ENCODE measurements at places on chromosomes 6 and 20. TPM values are rescaled to one million over a fixed set of nuclear protein-coding genes. Genes with fewer than 3 reads are reported as not detected.

DNA sequence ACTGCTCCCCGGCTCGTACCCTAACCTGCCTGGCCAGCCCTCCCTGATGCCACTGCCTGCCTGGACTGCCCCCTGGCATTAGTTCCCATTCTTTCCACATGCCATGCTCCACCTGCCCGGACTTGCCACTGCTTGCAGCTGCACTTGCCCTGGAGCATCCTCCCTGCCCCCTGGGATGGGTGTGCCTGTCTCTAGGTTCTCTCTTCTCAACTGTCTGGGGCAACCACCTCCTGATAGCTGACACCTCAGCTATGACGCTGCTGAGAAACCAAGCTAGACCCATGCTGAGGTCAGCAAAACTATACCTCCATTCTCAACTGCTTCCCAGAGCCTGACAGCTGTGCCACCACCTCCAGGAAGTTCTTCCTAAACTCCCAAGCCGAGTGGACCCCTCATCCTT lies 72.1 kb downstream of the PERP start:
- H3K27ac ChIP-seq, result no peak overlapping the region
- no peak for DNase-seq
- H3K4me3 ChIP-seq, result no peak overlapping the region
- no peaks in the 10 kb centered on the region for H3K36me3 ChIP-seq
- peaks cover 4% of the 10 kb centered on the region for H3K27me3 ChIP-seq
- no peaks in the 10 kb centered on the region for H3K4me1 ChIP-seq

DNA sequence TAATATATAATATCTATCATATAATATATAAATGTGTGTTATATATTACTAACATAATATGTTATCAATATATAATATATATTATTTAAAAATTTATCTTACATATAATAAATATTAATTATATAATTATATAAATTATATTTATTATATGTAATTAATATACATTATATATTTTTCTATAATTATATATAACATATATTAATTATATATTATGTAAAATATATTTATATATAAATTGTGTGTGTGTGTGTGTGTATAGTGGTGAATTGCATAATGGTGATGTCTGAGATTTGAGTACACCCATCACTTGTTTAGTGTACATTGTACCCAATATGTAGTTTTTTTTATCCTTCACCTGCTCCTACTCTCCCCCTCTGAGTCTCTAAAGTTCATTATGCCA lies 205.9 kb upstream of the KCNG1 start:
- H3K36me3 ChIP-seq, result no peaks in the 10 kb centered on the region
- no peaks in the 10 kb centered on the region for H3K4me1 ChIP-seq
- H3K4me3 ChIP-seq, result no peak overlapping the region

- no peak for DNase-seq
- H3K4me3 ChIP-seq, result no peak overlapping the region
- no peaks in the 10 kb centered on the region for H3K27me3 ChIP-seq
- no peaks in the 10 kb centered on the region for H3K4me1 ChIP-seq
Measured at GRCh38 chr6:80158478-80158989, 52.1 kb downstream of the BCKDHB start.

- no peak overlapping the region for H3K27ac ChIP-seq
- DNase-seq, result no peak
- no peaks in the 10 kb centered on the region for H3K36me3 ChIP-seq
- H3K4me3 ChIP-seq, result no peak overlapping the region
- H3K27me3 ChIP-seq, result no peaks in the 10 kb centered on the region
Measured at GRCh38 chr6:103183831-103184411, 1675.8 kb downstream of the HACE1 start.

DNA sequence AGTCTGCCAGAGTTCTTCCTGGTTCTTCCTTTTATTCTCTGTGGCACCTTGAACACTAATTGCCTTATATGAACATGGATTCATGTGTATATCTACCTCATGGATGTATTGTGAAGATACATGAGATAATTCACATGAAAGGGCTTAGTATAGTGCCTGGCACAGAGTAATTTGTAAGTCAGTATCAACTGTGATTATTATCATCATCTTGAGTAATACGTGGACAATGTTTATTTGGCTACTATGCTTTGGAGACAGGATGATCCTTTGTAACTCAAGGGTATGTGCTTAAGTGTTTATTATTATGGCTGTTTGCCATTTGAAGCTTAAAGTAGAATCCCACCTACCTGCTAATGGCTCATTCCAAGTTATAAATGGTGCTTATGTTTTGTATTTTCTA lies 16.0 kb downstream of the DOP1A start:
- H3K4me1 ChIP-seq, result peaks cover 24% of the 10 kb centered on the region
- H3K27me3 ChIP-seq, result no peaks in the 10 kb centered on the region
- peaks cover 7% of the 10 kb centered on the region for H3K36me3 ChIP-seq
- DNase-seq, result no peak
- no peak overlapping the region for H3K27ac ChIP-seq

GRCh38 chr20:19889011-19889953 lies 127.9 kb upstream of the NAA20 start:
- no peaks in the 10 kb centered on the region for H3K4me1 ChIP-seq
- no peaks in the 10 kb centered on the region for H3K36me3 ChIP-seq
- no peak for DNase-seq
- no peak overlapping the region for H3K27ac ChIP-seq

GRCh38 chr6:45946887-45947286 lies 68.8 kb downstream of the CLIC5 start:
- no peaks in the 10 kb centered on the region for H3K4me1 ChIP-seq
- no peak overlapping the region for H3K27ac ChIP-seq
- no peak overlapping the region for H3K4me3 ChIP-seq
- peaks cover 9% of the 10 kb centered on the region for H3K36me3 ChIP-seq

DNA sequence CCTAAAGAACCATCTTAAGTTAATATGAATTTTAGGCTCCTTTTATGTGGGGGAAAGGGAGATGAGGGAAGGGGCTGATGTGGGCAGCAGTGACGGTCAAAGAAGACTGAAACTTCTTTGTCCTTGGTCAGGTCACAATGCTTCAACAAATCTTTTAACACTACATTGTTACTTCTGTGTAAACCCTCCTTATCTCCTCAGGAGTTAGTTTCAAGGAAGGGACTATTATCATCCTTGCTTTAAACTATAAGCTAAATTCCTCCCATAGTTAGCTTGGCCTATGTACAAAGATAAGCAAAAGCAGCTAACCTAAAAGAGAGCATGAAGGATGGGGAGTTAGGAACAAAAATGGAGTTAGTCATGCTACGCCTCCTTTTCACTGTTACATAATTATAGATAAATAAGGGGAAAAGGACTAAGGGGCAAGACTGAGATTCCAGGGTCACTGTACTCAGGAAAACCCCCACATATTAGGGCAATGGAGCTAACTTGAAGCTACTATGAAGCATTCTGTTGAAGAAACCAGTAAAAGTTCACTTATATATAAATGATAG lies 172.7 kb upstream of the RUNX2 start:
- peaks cover 25% of the 10 kb centered on the region for H3K4me1 ChIP-seq
- no peak overlapping the region for H3K4me3 ChIP-seq
- H3K27me3 ChIP-seq, result no peaks in the 10 kb centered on the region
- peaks cover 8% of the 10 kb centered on the region for H3K36me3 ChIP-seq
- no peak for DNase-seq
- H3K27ac ChIP-seq, result no peak overlapping the region

GRCh38 chr6:70839286-70840266 lies 117.3 kb downstream of the B3GAT2 start:
- no peak overlapping the region for H3K4me3 ChIP-seq
- no peak overlapping the region for H3K27ac ChIP-seq
- H3K36me3 ChIP-seq, result peaks cover 6% of the 10 kb centered on the region
- H3K27me3 ChIP-seq, result no peaks in the 10 kb centered on the region
- peaks cover 5% of the 10 kb centered on the region for H3K4me1 ChIP-seq

DNA sequence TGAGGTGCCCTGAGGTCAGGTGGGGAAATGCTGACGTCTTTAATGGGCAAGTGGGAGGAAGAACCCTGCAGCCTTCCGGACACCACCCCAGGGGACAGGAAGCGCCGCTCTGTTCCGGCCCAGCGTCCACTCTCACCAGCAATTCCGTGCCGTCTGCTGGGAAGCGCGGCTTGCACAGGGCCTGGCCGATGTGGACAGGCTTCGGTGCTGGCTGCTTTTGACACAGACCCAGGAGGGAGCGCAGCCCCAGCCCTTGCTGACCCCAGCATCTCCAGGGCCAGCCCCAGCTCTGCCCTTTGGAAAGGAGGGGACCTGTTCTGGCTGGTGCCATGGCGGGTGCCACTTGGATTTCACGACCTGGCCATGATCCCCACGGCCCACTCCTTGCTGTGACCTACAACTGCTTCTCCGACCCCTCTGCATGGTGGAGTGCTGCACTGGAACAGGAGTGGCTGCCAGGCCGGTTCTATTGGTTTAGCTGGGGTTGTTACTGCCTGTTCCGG lies 123.2 kb downstream of the DLL1 start:
- H3K27me3 ChIP-seq, result peaks cover 12% of the 10 kb centered on the region
- no peak overlapping the region for H3K27ac ChIP-seq

- no peak overlapping the region for H3K4me3 ChIP-seq
- H3K27ac ChIP-seq, result no peak overlapping the region
- peaks cover 2% of the 10 kb centered on the region for H3K36me3 ChIP-seq
- H3K27me3 ChIP-seq, result no peaks in the 10 kb centered on the region
Measured at GRCh38 chr6:32131439-32131948, 1.4 kb upstream of the FKBPL start.

- H3K36me3 ChIP-seq, result no peaks in the 10 kb centered on the region
- no peak overlapping the region for H3K4me3 ChIP-seq
- no peak for DNase-seq
- H3K27ac ChIP-seq, result no peak overlapping the region
Measured at GRCh38 chr6:119523556-119523955, 174.0 kb upstream of the MAN1A1 start.

DNA sequence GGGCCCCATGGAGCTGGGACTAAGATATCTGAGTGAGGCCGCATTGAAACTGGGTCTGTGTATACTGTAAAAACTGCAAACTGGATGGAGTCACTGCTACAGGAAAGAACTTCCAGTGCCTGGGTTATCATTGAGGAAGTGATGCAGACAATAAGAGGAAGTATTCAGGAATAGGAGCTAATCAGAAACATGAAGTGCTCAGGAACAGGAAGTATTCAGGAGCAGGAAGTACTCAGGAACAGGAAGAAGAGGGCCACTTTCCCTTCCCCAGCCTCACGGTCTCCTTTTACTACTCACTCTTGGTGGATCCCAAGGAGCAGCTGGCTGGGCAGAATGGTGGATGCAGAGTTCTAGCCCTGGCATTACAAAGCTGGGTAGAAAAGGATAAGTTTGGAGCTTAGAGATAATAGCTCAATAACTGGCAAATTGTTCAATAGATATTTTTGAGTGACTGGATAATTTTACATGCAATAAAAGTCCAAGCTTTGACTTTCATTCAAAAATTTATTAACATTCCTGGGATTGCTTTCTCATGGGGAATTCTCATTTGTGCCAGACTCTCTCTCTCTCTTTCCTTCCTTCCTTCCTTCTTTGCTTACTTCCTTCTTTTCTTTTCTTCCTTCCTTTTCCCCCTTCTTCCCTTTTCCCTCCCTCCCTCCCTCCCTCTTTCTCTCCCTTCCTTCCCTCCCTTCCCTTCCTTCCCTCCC lies 82.2 kb upstream of the PAX1 start:
- no peak overlapping the region for H3K27ac ChIP-seq
- H3K36me3 ChIP-seq, result no peaks in the 10 kb centered on the region
- no peaks in the 10 kb centered on the region for H3K4me1 ChIP-seq
- no peak overlapping the region for H3K4me3 ChIP-seq
- no peak for DNase-seq

GRCh38 chr6:31477521-31477920 lies 20.4 kb upstream of the MICB start:
- no peak overlapping the region for H3K4me3 ChIP-seq
- no peak overlapping the region for H3K27ac ChIP-seq
- H3K4me1 ChIP-seq, result peaks cover 35% of the 10 kb centered on the region
- H3K36me3 ChIP-seq, result no peaks in the 10 kb centered on the region

DNA sequence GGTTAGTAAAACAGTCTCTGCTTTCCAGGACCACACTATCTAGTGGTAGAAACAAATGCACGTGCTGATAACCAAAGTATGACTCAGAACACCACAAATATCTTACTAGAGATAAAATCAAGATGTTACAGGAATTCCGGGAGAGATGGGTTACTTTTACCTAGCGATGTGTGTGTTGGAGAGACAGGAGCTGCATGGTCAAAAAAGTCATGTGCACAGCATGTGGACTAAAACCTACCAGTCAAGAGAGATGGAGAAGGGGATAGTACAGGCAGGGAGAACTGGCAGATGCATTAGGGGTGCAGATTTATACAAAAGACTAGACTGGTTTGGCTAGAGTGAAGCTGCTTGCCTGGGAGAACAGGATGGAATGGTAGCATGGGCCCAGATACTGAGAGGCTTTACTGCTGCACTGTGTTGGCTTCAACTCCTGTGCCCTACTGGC lies 75.3 kb upstream of the MRAP2 start:
- no peaks in the 10 kb centered on the region for H3K4me1 ChIP-seq
- DNase-seq, result no peak
- peaks cover 63% of the 10 kb centered on the region for H3K36me3 ChIP-seq
- no peaks in the 10 kb centered on the region for H3K27me3 ChIP-seq
- no peak overlapping the region for H3K27ac ChIP-seq

DNA sequence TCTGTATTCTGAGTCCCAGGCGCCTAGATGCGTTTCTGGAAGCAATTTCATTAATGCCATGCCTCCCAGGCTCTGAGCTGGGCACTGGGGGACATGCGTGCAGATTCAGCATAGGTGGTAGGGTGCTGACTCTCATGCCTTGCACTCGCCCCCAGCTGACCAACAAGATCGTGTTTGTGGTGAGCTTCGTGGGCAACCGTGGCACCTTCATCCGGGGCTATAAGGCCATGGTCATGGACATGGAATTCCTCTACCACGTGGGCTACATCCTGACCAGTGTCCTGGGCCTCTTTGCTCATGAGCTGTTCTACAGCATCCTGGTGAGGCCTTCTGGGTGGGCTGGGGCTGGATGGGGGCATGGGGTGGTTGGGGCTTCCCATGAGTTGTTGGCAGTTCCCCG lies 21.6 kb downstream of the UQCC2 start:
- H3K27ac ChIP-seq, result no peak overlapping the region
- peaks cover 69% of the 10 kb centered on the region for H3K36me3 ChIP-seq
- H3K4me3 ChIP-seq, result no peak overlapping the region
- no peak for DNase-seq

- no peak overlapping the region for H3K4me3 ChIP-seq
- no peak for DNase-seq
- no peaks in the 10 kb centered on the region for H3K4me1 ChIP-seq
- H3K36me3 ChIP-seq, result no peaks in the 10 kb centered on the region
- H3K27me3 ChIP-seq, result no peaks in the 10 kb centered on the region
- H3K27ac ChIP-seq, result no peak overlapping the region
Measured at GRCh38 chr20:7378864-7379605, 561.2 kb downstream of the HAO1 start.

- no peaks in the 10 kb centered on the region for H3K27me3 ChIP-seq
- DNase-seq, result no peak
- H3K4me1 ChIP-seq, result no peaks in the 10 kb centered on the region
- no peaks in the 10 kb centered on the region for H3K36me3 ChIP-seq
Measured at GRCh38 chr20:6524305-6524704, 243.2 kb upstream of the BMP2 start.

Gene C6orf58
- not detected for total RNA-seq

Gene SLC22A2
- not detected for total RNA-seq

Gene WFDC5
- not detected for total RNA-seq

Gene MAPK13
- total RNA-seq, result 61.0 TPM

Gene GABRR1
- not detected for total RNA-seq

Gene CFAP206
- not detected for total RNA-seq

Gene SLC35D3
- not detected for total RNA-seq

Gene HRH3
- not detected for total RNA-seq

Gene HLA-DQB2
- not detected for total RNA-seq

Gene RBCK1
- 137 TPM for total RNA-seq

Gene FOXA2
- total RNA-seq, result not detected

Gene GGT7
- 14.2 TPM for total RNA-seq

All from activated CD4-positive, alpha-beta memory T cell treated with anti-CD3 and anti-CD28 coated beads for 36 hours (primary cell).